ENCODE measurements at places on chromosomes 11 and 22. TPM values are rescaled to one million over a fixed set of nuclear protein-coding genes. Genes with fewer than 3 reads are reported as not detected.
A peak's percentile ranks its signal among the peaks of the same experiment; 100 is the strongest.

The SERPING1 gene
- total RNA-seq, result 11.5 TPM

GRCh38 chr22:30186510-30186909, 60.0 kb downstream of the LIF start:
- ATAC-seq, result no peak

The OVOL1 gene
- 0.85 TPM for total RNA-seq

DNA sequence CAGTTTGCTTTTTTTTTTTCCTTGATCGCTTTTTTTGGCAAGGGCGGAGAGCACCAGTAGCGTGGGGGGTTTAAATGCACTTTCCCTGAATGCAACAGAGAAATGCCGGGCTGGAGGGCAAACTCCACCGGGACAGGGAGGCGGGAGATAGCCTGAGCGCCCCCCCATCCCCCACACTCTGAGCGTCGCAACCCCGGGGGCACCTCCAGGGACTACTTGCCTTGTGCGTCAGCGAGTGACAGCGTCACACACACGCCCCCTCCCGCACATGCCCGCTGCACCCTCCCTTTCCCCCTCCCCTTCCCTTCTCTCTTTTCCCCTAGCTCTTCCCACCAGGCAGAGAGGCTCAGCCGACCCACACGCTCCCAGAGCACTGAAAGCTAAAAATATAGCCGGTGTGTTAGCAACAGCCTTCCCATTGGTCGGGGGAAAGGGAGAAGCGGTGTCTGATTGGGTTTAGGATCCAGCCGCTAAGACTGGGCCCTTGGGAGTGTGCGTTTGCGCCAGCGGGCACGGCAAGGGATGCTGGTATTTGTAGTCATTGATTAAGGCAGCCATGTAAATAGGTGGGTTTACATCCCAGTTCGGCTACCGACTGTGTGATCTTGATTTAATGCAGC, 1.7 kb upstream of the TOB2 start:
- peak; percentile 79 for ATAC-seq

GRCh38 chr11:121422675-121423074, 29.4 kb upstream of the SORL1 start:
- ATAC-seq, result no peak

DNA sequence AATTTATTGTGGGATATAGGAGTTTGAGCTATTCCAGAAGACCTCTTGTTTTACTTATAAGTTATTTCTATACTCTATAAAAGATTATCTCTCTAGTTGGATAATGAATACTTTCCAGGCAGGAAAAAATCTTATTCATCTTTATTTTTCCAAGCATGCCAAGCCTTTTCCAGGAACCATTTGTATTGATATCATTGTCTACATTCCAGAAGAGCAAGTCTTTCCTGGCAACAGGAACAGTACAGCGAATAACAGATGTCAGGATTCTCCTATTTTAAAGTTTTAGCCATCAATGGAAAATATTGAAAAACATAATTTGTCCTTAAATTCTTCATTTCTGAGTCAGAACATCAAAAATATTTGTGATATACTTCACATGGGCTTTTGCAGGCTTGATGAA, 5.2 kb upstream of the NXPE1 start:
- no peak for ATAC-seq

The OR8K5 gene
- total RNA-seq, result not detected

DNA sequence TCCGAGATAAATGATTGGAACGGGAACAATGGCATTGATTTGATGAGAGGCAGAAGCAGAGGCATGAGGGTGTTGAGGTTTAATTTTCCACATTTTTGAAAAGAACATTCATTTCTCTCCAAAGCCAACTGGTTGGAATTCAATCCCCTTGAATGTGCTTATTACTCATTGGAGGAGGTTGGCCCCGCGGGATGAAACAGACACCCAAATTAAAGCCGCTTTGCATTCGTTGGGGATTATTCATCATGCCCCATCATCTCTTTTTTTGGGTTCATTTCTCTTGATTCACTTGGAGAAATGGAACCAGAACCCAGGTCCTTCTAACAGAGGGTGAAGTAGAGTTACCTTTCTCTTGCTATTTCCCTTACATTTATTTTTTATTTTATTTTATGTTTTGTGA, 47.6 kb upstream of the PARVG start:
- ATAC-seq, result no peak

The FOLR1 gene
- total RNA-seq, result 3.3 TPM

GRCh38 chr22:50071432-50072166, 13.5 kb upstream of the TTLL8 start:
- no peak for ATAC-seq

The C11orf21 gene
- 0.08 TPM for total RNA-seq

The GP1BB gene
- total RNA-seq, result not detected

- peak; percentile 87 for ATAC-seq
Measured at GRCh38 chr11:36390963-36391471, 94.9 kb downstream of the PRR5L start.

DNA sequence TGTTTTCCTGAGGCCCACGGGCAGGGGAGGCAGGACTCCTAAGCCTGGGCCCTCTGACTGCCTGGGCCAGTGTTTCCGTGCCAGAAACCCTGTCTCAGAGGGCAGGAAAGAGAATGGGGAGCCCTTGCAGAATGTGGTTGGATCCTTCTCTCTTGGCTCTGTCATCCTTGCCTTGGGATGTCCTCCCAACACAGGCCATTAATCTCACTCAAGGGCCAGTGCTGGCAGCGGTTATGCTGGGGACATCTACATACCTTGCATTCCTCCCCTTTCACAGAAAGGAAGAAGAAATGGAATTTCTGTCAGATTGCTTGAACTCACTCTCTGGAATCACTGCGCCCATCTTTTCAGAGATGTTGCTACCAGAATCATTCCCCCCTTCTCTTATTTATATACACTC, 296.9 kb downstream of the KIRREL3 start:
- peak; percentile 60 for ATAC-seq

DNA sequence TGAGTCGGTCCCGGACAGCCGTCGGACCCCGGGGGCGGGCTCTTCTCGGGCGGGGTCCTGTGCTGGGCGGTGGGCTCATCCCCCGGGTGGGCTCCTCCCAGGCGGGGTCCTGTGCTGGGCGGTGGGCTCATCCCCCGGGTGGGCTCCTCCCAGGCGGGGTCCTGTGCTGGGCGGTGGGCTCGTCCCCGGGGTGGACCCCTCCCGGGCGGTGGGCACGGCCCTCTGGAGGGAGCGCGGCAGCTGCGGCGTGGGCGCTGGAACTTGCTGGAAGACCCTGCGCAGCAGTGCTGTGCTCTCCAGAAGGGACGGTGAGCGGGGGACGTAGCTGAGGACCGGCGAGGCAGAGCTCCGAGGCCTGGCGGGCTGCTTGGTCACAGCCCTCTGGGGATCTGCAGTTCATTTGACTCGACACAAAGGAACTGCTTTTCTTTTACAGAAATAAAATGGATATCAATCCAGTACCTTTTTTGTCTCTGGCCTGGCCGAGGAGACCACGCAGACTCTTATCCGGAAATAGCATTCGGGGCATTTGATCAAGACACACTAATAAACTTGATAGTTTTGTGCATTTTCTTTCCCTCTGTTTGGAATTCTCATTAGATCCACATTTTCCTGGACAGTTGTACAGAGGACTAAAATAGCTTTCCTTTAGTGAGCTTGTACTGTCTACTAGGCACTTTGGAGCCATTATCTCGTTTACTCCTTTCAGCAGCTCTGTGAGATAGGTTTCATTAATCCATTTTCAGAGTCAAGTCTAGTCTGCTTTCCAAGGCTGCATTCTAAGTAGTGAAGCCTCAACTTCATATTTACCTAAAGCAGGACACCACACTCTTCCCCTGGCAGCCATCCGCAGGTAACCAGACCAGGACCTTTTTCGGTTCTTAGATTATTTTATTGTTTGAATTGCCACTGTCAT, 812 bp downstream of the JAM3 start:
- ATAC-seq, result peak; percentile 59

The RASD2 gene
- 0.22 TPM for total RNA-seq

DNA sequence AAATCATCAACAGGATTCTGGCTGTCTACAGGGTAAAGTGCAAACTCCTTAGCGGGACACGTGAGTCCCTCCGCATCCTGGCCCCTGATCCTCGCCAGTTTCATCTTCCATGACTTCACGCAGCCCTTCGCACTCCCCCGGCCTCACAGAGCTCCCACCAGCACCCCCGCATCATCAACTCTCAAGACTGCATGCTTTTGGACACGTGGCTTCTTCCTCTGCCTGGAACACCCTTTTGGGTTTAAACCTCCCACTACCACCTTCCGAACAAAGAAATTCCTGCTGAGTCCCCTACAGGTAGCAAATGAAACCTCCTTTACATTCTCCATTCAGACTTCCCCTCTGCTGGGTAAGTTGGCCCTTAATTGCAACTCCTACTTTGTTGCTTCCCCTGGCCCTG, 12.6 kb upstream of the EIF3M start:
- no peak for ATAC-seq

- ATAC-seq, result no peak
Measured at GRCh38 chr11:34507156-34507555, 6.4 kb downstream of the ELF5 start.

DNA sequence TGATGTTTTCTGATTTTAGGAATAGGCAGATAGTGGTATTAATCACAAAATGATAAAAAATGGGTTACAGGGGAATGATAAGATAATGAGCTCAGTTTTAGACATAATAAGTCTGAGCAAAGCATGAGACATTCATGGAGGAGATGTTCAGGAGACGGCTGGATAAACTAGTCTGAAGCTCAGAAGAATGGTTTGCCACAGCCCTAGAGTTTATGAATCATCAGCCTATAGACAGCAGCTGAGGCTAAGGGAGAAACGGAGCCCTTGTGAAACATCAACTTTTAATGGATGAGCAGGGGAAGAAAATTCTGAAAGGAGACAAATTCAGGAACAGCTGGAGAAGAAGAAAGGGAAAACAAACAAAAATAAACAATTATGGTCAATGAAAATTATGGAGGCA, 87.2 kb downstream of the RELT start:
- ATAC-seq, result no peak

DNA sequence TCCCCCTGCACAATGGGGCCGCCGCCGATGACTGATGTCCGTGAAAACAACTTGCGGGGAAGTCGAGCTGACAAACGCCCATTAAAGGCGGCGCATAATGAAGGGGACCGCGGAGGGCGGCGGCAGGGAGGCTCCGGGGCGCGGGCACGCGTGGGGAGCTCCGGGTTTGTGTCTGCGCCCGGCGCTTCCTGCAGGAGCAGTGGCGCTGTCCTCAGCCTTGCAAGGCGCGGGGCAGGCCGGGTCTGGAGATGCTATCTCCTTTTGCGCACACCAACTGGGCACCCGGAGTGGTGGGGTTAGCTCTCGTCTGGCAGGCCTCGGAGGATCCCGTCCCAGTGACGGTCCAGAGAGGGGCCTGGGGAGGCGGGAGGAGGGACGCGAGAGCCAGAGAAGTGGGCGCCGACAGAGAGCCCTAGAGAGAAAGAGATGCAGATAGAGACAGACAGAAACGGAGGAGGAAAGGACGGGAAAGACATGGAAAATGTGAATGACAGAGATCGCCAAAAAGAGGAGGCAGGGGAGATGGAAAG, 390 bp upstream of the FGF3 start:
- ATAC-seq, result no peak

DNA sequence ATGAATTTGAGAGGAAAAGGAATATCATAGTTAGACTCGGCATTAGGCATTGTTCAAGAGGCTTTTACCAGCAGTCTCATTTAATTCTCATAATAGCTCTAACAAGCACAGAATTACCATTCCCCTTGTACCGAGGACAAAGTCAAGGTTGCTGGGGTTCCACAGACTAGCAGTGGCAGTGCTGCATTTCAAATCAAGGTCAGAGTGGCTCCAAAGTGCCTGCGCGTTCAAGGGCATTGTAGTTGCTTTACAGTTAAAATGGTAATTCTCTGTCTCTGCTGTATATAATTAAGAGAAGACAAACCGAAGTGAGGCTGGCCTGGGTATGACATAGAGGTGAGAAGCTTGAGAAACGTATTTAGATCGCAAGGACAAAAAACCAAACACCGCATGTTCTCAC, 40.4 kb upstream of the TP53AIP1 start:
- peak; percentile 70 for ATAC-seq

DNA sequence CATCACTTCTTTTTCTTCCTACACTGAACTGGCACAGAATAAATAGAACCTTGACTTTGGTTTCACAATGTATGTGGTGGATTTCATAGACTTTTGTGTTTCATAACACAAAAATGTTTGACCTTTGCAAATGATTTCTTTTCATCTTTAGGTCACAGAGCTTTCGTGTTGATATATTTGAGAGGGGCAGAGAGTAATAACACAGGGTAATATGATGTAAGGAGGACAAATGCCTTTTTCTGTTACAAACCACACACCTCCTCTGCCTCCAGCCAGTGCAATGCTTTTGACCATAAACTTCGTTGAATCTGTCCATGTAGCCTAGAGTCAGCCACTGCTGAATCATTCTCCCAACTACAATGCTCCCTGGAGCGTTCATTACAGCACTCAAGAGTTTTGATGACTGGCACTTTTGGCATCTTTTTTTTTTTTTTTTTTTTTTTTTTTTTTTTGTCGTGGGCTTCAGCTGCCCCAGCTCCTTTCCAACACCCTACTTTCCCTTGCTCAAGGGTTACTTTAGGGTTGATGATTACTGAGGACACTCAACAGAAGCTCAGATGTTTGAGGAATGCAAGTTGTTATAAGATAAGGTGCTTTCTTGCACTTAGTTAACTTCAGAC, 11.4 kb upstream of the CAT start:
- no peak for ATAC-seq

DNA sequence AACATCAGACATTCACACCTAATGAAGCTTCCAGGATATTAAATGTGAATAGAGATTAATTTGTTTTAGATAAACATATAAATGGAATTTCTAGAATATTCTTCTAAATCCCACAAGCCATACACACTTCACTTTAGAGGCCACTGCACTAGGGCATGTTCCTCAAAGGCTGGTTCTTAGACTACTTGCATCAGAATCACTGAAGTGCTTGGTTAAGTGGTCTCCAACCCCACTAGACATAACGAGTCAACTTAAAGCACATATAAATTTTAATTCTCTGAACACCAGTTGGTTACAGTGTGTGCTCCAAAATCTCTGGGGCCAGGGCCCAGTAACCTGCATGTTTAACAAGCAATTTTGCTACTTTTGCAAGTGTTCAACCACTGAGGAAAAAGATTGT, 7.9 kb upstream of the ALKBH8 start:
- ATAC-seq, result no peak

DNA sequence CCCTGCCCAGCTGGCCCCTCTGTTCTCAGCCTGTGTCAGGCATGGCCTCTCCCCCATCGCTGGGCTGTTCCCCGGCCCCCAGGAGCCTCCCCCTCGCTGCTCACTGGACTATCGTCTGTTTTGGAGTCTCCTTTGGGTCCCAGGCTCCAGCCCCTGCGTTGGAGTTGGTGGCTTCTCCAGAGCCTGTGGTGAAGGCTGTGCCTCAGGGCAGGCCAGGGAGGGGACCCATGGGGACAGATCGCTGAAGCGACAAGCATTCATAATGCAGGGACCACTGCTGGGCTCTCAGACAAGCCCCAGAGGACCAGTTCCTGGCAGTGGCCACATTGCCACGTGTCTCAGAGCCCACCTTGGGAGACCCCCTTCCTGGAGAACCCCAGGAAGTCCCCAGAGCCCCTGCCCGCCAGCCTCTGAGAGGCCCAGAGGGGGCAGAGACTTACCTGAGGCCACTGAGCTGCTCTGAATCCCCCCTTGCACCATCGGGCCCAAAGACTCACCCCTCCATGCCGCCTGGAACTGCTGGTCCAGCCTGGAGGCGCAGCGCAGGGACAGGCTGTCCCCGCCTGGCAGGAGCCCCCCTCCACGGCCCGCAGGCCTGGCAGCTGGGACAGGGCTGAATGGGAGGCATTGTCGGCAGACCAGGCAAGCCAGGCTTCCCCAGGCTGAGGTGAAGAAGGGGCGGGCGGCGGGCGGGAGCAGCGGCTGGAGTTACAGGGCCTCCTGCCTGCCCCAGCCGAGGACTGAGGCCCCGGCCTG, at the start of gene CHADL:
TSS of gene CHADL (minus strand) at position 555 of the 756 bp plus-strand sequence. CDS start at position 505, 50 bp downstream.
- ATAC-seq, result no peak

The CHRM1 gene
- total RNA-seq, result 0.22 TPM

- ATAC-seq, result no peak
Measured at GRCh38 chr22:24965822-24966626, 13.5 kb downstream of the KIAA1671 start.

Measured in motor neuron (in vitro differentiated cells).